AG09319 (cell line): ENCODE measurements at places on chromosomes 4 and X.

DNA sequence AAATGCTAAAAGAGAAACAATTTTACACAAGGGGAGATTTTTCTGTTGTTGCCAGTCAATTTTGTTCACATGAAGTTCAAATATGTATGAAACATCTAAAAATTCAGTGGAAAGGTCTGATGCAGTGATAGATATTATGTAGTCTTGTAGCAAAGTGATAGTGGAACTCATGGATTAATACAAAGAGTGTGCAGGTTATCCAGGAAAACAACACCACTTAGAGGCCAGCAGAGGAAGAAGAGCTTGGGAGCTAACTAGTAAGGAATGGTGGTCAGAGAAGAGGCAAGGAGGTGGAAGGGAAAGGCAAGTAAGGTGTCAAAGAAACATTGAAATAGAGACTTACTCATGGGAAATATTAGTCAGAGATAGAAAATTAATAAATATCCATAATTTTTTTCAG lies 395.6 kb downstream of the MAPK10 start:
- DNase-seq, result no peak

- no peak for DNase-seq
These were observed 117.5 kb downstream of the DNAAF6 start for GRCh38 chrX:107323786-107324492.

DNA sequence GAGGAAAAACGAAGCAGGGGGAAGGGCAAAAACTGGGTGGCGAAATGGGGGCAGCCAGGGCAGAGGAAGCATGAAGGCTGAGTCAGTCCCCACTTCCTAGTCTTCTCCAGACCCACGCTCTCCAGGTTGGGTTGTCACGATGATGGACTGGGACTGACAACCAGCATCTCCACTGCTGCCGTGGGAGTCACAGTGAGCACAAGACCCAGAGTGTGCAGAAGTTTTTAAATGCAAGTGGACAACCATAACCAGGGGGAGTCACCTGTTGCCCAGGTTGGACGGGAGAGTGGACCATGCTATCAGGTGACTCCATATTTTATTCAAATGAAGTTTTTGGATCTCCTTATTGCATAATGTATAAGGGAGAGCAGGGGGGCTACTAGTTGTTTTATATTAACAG lies 511.4 kb upstream of the ZFP42 start:
- no peak for DNase-seq

GRCh38 chr4:162401021-162401420 lies 237.2 kb upstream of the FSTL5 start:
- DNase-seq, result no peak

DNA sequence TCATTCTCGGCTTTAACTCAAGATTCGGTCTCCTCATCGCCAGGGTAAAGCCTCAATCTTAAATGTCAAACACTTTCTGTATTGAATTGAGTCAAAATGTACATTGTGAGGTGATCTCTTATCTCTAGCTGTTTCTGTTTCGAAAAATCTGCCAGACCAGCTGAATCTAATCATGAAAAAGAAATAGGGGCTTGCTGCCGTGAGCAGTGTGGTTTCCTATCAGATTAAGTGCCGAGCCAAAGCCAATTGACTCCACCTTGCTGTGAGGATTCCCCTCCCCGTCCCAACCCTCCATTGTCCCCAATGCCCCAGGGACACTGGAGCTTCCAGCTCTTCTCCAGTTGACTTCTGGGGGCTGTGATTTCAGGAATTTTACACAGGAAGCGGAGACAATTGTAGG lies 12.5 kb upstream of the CRLF2 start:
- DNase-seq, result no peak

GRCh38 chrX:147911192-147912022 lies at the start of gene FMR1:
Gene FMR1 (plus strand): TSS chrX:147911919. CDS start chrX:147912180, 261 bp downstream.
- peak; percentile 82 for DNase-seq

- no peak for DNase-seq
These were observed 60.8 kb downstream of the PALLD start for GRCh38 chr4:168557658-168558057.

DNA sequence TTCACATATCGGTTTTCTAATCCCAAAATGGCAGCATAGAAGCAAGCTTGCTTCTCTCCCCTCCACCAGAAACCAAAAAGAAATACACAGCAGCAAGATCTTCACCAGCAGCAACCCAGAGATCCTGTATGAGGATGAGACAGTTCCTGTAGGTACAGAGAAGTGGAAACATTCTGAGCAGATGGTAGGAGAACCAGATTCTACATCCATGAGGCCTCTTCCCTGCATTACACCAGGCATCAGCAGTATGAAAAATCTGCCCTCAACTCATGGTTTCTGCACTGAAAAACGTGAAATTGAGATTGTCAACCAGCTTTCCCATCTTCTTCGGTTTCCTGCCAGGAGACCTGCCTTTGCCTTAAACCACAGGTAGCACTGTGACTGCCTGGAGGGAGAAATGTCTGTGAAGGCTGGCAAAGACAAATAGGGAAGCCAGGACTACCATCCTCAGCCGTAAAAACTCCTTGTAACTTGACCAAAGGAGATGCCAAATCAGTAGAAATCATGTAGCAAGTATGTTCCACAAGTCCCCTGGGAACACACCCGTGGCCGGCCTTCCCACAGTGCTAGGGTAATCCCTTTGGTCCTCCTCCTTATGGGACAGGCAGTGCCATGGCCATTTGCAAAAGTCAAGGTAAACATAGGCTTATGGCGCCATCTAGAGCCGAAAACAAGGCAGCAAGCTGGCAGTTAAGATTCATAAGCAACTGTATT lies 24.0 kb upstream of the MTHFD2L start:
- peak; percentile 78 for DNase-seq

- DNase-seq, result no peak
These were observed 37.4 kb downstream of the FAM241A start for GRCh38 chr4:112182604-112183003.

DNA sequence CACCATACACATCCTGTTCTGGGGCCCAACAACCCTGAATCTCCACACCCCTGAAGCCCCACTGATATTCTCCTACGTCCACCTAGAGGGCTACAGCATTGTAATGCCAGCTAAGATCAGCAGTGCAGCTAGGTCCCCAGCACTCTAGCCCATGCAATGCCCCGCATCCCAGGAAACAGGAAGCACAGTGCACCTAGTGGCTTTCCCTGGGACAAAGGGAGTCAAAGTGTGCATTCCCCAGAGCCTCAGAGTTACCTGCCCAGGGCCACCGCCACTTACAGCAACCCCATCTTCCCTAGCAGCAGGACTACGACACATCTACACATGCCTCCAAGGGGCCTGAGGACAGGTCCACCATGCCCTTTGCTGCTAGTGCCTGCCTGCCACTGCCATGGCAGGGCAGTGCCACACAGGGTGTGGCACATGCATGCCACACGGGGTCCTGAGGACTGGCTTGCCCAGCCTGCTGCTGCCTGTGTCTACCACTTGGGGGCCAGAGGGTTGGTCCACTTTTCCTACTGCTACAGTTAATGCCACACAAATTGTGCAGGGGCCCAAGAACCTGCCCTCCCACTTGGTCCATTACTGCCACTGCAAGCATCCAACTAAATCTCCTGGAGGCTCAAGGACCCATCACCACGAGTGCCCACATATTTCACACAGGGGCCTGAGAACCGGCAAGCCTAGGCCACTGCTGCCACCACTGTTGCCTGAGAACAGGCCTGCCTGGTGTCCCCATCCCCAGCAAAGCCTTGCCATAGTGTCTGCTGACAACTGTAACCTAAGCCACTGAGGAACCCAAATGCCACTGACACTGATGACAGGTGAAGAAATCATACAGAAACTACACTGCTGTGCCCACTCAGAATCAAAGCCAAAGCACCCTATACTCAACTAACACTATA lies 23.7 kb downstream of the TLR6 start:
- DNase-seq, result no peak

GRCh38 chr4:72446353-72447055 lies 122.5 kb downstream of the ADAMTS3 start:
- no peak for DNase-seq

DNA sequence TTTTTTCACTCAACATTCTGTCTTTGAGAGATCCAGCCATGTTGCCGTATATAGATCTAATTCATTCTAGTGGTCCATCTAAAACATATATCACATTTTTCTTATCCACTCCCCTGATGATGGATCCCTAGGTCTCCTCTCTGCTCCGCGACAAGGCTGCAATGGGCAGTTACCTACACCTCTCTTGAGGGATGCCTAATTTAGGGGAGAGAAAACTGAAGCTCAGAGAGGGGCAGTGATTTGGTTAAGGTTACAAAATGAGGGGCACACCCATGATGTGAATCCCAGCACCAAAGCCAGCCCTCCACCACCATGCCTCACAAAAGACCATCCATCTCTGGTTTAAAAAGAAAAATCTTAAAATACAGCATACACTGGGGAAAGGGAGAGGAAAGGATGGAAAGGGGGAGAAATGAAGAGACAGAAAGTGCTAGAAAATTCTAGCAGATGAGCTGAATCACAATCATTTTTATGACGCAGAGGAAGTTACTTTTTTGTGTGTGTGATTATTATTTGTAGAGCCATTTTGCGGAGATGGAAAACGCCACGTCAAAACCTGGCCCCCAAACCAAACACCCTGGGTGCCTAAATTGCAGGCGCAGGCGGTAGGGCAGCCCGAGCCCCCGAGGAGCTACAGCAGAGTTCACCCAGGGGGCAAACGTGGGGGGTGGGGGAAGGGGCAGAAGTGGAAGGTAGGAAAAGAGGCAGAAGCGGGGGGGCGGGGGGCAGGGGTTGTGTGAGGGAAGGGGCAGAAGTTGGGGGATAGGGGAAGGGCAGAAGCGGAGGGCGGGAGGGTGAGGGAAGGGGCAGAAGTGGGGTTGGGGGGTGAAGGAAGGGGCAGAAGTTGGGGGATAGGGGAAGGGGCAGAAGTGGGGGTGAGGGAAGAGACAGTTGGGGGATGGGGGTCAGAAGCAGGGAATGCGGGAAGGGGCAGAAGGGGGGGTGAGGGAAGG lies 1.3 kb upstream of the TSPYL2 start:
- no peak for DNase-seq

GRCh38 chr4:125832161-125832560 lies 517.4 kb downstream of the FAT4 start:
- DNase-seq, result no peak

DNA sequence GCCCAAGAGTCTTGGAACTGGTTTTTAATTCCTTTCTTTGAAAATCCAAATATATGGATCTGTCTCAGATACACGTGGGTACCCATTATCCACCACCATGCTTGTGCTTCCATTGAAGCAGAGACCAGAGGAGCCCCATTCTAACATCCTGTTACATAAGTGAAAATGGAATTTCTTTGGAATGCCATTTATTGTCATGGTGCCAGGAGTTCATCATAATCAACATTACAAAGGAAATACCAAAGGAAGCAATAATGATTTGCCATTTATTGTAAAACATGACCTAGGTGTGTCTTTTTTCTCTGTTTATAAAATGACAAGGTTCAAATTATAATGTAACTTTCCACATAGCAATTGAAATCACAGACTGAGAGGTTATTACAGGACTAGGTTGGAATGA lies 61.7 kb downstream of the PALLD start:
- no peak for DNase-seq

DNA sequence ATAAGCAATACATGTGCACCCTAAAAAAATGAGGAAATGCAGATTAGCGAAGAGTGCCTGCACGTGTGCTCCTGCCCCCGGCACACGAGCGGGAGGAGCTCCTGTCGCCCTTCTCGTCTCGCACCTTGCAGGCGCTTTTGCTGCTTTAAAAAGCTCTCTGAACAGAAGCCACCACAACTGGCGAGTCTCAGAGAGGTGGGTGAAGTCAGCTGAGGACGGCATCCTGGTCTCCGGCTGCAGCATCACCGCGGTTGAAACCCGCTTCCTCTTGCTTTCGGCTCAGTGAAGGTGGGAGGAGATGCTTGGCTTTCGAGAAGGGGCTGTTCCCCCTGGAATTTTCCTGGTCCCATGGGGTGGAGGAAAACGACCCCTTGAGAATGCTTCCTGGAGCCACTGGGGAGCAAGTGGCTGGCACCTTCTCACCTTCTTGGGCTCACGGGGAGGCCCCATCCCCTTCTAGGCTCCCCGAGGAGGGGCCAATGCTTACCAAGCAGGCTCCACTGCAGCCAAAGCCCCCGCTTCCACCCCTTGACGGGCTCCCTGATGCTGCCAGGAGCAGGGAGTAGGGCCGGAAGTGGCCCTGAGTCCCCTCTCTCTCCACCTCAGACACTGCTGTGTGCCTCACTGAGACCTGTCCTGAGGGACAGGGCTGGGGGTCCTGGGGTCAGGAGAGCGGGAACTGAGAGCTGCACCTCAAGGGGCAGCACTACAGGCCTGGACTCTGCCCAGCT lies 29.2 kb upstream of the MXD4 start:
- DNase-seq, result no peak

GRCh38 chrX:31464306-31464915 lies 392.6 kb upstream of the FTHL17 start:
- DNase-seq, result no peak
